Lower leg skin (tissue), 4 donors: ENCODE measurements at places on chromosomes 5 and 9. TPM values are rescaled to one million over a fixed set of nuclear protein-coding genes. Genes with fewer than 3 reads are reported as not detected.

Gene PCDH12
- total RNA-seq: 0.42 TPM

Gene LECT2
- not detected for total RNA-seq

Gene PCDHA9
- total RNA-seq: 0.06 TPM

Gene NAIP
- 9.1 TPM for total RNA-seq

Gene SECISBP2
- total RNA-seq: 43.0 TPM

Gene CCL27
- total RNA-seq: 247 TPM

DNA sequence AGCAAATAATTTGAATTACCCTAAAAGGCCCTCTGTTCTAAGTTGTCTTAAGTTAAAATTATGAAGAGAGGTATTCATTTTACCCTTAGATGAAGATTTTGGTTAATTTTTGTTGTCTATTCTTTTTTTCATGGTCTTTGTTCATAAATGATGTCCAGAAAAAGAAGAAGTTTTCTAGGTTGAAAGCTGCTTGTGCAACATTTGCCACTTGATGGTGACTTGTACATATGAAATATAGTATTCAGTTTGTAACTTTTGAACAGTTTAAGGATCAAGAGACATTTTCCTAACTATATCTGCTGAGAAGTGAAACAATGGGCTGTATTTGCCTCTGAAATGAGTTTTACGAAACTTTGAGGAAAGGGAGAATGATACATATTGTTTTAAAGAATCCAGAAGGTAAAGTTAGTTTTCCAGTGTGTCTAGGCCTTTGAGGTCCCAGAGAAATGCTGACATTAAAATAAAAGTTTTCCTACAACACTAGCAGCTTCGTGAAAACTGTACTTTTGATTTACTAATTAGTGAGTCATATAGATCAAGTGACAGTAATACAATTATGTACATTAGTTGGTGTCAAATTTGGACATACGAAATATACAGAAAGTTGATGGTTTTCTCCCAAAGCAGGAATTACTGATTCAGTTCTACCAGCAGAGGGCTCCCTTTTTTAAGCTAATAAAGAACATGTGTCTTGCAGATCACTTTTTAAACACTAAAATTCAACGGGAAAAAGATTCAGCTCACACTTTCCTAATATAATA lies 70.5 kb downstream of the PIK3R1 start:
- no peak for DNase-seq

- no peak for DNase-seq
These were observed 1.4 kb downstream of the TMEM141 start for GRCh38 chr9:136792321-136793085.

- DNase-seq: no peak
These were observed 1.3 kb downstream of the NR4A3 start for GRCh38 chr9:99822806-99823591.

DNA sequence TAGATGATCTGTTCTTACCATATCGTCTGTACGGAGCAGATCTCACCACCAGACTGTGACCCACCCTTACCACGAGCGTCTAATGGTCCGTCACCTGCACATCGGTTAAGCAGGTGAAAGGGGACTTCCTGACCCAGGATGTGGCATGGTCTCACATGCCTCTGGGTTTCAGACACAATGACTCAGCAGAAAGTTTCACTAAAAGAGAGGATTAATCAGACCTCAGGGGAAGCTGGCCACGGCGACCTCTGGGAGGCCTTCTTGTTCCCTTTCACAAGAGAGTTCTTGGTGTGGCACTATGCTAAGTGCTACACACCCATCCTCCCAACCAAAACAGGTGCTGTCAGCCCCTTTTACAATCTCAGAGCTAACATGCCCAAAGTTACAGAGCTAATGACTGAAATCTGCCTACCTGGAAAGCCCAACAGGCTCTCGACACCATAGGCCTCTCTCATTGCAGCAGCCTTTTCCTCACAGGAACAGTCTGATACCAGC lies 41.6 kb downstream of the ADAMTS12 start:
- no peak for DNase-seq

- no peak for DNase-seq
These were observed 13.9 kb downstream of the REXO4 start for GRCh38 chr9:133403766-133404453.

GRCh38 chr5:170252720-170253350 lies 20.1 kb downstream of the C5orf58 start:
- no peak for DNase-seq

- DNase-seq: no peak
These were observed 280.1 kb downstream of the KIF4B start for GRCh38 chr5:155293605-155294178.

DNA sequence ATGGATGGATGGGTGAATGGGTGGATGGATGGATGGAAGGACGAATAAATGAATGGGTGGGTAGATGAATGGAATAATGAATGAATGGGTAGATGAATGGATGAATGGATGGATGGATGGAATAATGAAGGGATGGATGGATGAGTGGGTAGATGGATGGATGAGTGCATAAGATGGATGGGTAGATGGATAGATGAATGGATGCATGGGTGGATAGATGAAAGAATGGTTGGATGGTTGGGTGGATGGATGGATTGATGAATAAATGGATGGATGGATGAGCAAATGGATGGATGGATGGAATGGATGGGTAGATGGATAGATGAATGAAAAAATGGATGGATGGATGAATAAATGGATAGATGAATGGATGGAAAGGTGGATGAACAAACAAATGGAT lies 85.2 kb downstream of the PHF2 start:
- DNase-seq: no peak

- DNase-seq: peak; percentile 45
These were observed 34.6 kb downstream of the OXCT1 start for GRCh38 chr5:41835645-41836044.

DNA sequence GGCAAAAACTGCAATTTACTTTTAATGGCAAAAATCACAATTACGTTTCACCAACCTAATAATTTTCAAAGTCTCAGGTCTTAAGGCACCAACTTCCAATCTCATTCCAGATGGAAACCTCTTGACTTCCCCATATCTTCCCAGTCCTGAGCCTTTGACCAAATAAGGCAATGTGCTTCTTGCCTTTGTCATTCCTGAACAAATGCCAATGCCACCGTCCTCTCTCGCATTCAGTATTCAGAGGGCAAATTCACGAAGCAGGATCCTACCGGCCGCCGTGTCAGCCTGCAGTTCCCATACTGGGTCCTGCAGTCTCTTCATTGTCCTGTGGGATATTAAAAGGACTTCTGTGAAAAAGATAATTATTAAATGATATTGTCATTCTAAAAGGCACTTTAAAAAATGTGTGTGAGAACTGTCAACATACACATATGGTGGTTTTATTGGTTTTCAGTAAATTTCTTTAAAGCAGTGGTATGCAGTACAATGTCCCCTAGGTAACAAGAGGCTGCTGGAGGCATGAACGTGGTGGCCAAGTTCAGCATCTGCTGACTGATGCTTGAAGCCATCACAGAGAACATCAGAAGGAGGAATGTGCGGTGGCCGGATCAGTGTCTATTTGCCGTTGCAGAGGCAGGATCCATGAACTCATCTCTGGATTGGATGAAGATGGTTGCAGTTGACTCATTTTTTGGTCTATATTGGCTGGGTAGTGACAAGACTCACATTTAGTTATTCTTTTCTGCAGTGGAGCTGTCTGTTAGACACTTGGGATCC lies 101.4 kb upstream of the IRX4 start:
- peak; percentile 10 for DNase-seq

DNA sequence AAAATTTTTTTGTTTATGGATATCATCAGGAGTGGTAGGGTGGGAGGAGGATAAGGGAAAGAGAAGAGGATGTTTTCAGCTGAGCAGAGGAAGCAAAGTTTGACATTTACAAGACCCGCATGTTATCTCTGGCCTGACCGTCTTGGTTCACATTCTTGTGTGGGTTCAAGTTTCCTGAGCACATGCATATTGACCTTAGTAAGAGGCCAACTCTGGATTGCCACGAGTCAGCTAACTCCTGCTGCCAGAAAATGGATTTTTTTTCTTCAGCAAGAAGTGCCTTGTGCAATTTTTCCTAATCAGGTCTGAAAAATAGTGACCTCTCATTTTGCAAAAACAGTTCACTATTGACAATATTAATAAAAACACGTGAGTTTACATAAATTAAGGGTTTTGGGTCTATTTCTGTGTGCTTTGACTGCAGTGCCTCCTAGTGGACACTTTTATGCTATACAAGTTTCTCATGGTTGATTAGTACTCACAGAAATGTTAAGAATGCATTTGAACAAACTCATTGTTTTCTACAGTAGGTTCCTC lies 27.1 kb upstream of the BASP1 start:
- peak; percentile 42 for DNase-seq

GRCh38 chr9:8436786-8437185 lies 637.2 kb upstream of the DMAC1 start:
- no peak for DNase-seq

GRCh38 chr5:95827892-95828246 lies 5.3 kb upstream of the GLRX start:
- DNase-seq: no peak

DNA sequence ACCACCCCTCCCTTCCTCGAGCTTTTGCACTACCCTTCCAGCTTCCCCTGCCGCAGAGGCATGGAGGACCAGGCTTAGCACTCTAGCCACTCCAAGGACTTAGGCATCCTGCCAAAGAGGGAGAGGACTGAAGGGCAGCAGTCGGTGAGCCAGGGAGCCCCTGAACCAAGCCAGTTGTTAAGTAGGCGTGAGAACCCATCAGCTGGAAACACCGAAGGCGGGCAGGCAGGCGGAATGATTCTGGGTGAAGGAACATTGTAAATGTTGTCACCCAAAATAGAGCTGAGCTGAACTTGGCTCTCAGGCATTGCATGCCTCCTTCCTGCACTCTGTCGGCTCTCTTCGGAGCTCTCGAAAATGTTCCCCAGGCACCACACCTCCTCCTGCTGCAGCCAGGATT lies 42.8 kb downstream of the NRG2 start:
- DNase-seq: no peak

GRCh38 chr5:35543408-35543807 lies 74.3 kb upstream of the SPEF2 start:
- DNase-seq: no peak
